ENCODE measurements at places on chromosomes 1 and 21. TPM values are rescaled to one million over a fixed set of nuclear protein-coding genes. Genes with fewer than 3 reads are reported as not detected.

- DNase-seq, result no peak
These were observed 396.0 kb upstream of the DAB1 start for GRCh38 chr1:57819893-57820292.

SLFNL1 gene
- total RNA-seq, result 0.38 TPM

NBPF9 gene
- 31.6 TPM for total RNA-seq

GRCh38 chr1:6420454-6421042 lies 829 bp upstream of the HES2 start:
- no peak for DNase-seq

MCL1 gene
- 193 TPM for total RNA-seq

DNA sequence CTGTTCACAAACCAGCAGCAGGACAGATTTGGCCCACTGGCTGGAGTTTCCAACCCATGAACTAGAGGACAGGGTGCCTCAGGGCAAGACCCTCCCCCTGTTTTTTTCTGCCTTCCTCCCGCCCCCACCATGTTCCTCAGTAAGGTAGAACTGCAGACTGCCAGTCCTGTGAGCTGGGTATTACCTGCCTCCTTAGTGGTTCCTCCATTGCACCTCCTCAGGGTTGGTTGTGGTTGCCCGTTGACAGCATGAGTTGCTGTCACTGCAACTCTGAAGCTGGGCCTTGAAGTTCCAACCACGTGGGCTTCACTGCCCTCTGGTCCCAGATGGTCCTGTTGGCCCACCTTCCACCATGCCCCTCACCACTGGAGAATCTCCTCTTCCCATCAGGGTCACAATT lies 28.8 kb downstream of the TENT5C start:
- no peak for DNase-seq

- DNase-seq, result no peak
These were observed 219.5 kb downstream of the TPR start for GRCh38 chr1:186155594-186155993.

MPC2 gene
- total RNA-seq, result 33.7 TPM

GRCh38 chr1:2528966-2529783 lies 888 bp downstream of the HES5 start:
- no peak for DNase-seq

DNA sequence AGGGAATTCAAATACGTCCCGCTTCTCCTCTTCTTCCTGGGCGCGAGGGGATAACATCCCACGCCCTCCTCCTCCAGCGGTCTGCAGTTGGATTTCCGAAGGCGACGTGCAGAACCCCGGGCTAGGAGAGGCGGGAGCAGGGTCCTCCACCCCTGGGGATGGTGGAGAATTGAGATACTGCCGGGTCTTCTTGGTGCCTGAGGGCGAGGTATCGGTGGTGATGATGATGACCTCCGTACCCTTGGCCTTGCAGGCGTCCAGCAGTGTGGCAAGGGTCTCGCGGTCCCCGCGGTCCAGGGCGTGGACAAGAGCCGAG lies 3.2 kb upstream of the LIX1L start:
- DNase-seq, result no peak

GRCh38 chr1:115063228-115063901 lies 25.9 kb downstream of the TSPAN2 start:
- no peak for DNase-seq

DNA sequence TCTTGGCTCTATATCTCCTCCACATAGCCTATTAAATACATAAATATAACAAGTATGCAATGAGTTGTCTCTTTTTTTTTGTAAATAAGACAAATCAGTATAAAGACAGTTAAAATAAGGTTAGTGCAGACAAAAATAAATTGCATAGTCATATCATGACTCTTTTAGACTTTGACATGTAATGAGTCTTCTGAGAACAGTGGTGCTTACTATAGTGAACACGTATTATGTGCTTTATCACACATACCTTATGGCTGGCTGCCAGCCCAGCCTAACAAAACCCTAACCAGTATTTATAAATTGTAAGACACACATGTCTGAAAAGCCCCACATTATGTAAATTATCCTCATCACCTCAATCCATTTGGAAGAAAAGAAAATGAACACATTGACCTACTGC lies 29.1 kb upstream of the F13B start:
- no peak for DNase-seq

ATP6V1G3 gene
- total RNA-seq, result not detected

TGFBR3 gene
- total RNA-seq, result 39.2 TPM

DNA sequence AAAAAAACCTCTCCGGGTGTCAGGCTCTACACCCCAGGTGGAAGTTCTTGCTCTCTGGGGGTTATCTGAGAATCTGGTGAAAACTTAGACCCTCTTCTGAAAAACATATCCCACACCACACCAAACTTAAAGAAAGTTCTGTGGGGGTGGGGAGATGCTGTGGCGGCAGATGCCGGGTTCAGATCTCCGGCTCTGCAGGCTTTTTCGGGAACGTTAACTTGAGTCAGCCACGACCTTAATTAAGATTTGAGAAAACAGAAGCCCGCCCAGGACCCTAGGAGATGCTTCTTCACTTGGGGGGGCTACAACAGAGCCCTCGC lies 2.3 kb downstream of the RCC2 start:
- peak; percentile 9 for DNase-seq

CLCC1 gene
- 28.2 TPM for total RNA-seq

- no peak for DNase-seq
These were observed 765 bp upstream of the HIPK1 start for GRCh38 chr1:113928187-113928930.

- no peak for DNase-seq
These were observed 23.5 kb downstream of the CYP4B1 start for GRCh38 chr1:46822248-46822826.

- DNase-seq, result no peak
These were observed 3.7 kb downstream of the CAMTA1 start for GRCh38 chr1:6788946-6789345.

KRTAP7-1 gene
- not detected for total RNA-seq

DNA sequence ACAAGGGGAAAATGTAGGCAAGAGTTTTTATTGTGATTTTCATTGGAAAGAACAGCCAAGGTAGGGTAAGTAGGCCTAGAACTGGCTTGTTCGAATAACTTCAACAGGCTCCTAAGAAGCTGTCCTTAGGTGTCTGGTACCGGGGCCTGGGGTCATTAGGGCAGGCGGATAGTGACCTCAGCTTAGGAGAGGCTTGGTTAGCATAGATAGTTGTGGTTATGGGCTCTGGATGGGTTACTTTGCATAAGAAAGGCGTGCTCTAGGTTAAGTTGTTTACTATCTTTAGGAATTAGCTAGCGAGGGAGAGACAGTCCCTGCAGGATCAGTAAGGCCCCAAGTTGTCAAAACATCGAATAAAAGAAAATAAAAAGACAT lies 20.7 kb upstream of the HPCAL4 start:
- no peak for DNase-seq

DNA sequence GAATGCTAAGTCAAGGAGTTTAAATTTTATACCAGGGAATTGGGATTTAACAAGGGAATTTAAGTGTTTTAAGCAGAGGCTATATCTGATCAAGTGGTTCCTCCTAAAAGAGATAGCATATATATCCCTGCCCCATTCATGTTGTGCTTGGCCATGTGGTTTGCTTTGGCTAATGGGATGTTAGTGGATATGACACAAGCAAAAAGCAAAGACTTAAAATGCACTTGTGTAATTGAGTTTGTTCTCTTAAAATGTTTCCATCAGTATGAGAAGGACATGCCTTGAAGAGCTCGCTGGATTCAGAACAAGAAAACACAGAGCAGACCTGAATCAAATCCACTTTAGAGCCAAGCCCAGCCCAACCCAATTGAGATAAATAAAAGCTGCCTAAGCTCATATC lies 22.4 kb downstream of the C1orf87 start:
- DNase-seq, result no peak

DNA sequence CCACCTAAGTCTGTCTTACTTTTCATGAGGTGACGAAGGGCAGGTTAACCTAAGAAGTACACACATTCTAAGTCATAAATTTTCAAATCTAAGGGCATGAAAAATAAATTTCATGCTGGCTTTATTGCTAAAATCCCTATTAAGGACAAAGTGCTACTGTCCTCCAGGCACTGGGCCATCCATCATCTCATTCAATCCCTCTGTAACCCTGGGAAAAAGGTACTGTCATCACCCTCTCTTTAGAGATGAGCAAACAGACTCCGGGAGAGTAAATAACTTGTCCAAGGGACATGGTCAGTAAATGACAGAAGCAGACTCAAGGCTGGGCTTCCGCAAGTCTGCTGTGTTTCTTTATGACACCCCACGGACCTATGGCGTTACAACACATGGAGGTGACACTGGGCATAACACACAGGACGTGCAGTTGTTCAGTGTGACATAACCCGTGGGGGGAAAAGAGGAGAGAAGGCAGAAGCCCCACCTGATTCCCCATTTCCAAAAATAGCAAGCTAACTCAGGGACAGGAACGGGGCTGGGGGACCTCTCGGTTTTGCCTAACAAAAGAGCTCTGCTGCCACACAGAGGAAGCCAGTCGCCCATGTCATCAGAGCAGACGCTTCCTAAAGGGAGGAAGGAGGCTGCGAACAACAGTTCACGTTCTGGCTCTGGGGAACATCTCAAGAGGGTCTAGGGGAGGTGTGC lies 12.5 kb upstream of the SRM start:
- no peak for DNase-seq

PRRX1 gene
- total RNA-seq, result not detected

DNA sequence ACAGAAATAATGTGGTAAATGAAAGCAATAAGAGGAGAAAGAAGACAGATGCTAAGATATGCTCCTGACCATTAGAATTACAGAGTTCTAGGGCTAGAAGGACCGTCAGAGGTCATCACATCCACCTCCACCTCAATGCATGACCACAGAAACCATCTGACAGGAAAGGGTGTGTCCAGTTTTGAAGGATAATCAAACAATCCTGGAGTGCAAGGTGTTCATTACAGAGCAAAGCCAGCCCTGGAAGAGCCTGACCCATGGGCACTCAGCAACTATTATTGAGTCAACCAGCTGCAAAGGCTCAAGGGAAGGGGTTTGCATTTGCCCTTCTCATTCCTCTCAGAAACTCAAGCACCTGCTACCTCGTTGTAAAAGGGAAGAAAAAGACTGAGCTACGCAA lies 46.4 kb downstream of the TOR1AIP2 start:
- no peak for DNase-seq

GRCh38 chr1:17586172-17586964 lies 46.9 kb downstream of the ARHGEF10L start:
- no peak for DNase-seq
